ENCODE measurements at places on chromosomes 1 and 21.

DNA sequence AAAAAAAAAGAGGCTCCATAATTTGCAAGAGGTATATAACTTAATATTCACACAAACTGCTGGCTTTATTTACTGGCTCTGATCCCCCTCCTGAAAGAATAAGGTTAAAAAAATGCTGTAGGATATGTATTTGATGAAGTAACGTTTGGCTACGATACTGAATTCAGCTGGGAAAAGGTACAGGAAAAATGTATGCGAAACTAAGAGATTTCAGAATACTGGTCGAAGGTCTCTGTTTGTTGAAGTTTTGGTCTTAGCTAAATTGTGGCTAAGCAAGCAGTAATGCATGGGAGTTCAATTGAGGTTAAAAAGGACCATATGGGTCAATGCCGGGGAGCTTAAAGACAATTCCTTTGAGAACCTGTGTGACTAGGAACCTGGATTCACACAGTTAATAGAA, 355.5 kb upstream of the NCAM2 start:
- no peak for DNase-seq

GRCh38 chr1:59410457-59410856, 113.6 kb downstream of the FGGY start:
- no peak for DNase-seq

- DNase-seq, result no peak
Observed at GRCh38 chr21:32370998-32371766, 21.6 kb downstream of the URB1 start.

GRCh38 chr1:196546272-196547111, 61.7 kb downstream of the KCNT2 start:
- DNase-seq, result no peak

GRCh38 chr21:39951183-39952101, 84.2 kb downstream of the PCP4 start:
- DNase-seq, result no peak

GRCh38 chr1:63880958-63881576, 107.2 kb downstream of the ROR1 start:
- DNase-seq, result no peak

- DNase-seq, result no peak
Observed at GRCh38 chr21:17085707-17086106, 427.1 kb upstream of the CXADR start.

DNA sequence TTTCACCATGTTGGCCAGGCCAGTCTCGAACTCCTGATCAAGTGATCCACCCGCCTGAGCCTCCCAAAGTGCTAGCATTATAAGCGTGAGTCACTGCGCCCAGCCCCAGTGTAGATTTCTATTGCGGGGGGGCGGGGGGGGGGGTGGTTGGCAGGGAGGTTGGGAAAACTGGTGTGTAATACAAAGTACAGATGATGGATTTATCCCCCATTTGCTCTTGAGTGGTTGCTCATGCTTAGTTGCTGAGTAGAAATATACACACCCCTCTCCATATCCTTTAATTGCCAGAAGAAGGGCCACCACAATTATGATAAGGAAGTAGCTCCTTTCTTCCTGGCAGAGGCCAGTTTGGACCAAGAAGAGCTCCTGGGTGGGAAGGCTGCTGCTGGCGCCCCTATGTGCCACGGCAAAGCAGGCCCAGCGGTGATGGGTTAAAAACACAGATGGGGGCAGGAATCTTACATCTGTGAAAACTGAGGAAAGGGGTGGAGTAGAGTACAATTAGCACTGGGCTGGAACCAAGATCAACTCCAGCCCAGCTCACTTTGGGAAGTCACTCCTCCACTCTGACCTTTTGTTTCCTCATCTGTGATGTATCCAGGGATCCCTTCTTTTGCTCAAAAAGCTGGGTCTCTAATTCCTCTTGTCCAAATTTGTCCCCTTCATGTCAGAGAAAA, 55.2 kb downstream of the MRPL37 start:
- DNase-seq, result no peak

DNA sequence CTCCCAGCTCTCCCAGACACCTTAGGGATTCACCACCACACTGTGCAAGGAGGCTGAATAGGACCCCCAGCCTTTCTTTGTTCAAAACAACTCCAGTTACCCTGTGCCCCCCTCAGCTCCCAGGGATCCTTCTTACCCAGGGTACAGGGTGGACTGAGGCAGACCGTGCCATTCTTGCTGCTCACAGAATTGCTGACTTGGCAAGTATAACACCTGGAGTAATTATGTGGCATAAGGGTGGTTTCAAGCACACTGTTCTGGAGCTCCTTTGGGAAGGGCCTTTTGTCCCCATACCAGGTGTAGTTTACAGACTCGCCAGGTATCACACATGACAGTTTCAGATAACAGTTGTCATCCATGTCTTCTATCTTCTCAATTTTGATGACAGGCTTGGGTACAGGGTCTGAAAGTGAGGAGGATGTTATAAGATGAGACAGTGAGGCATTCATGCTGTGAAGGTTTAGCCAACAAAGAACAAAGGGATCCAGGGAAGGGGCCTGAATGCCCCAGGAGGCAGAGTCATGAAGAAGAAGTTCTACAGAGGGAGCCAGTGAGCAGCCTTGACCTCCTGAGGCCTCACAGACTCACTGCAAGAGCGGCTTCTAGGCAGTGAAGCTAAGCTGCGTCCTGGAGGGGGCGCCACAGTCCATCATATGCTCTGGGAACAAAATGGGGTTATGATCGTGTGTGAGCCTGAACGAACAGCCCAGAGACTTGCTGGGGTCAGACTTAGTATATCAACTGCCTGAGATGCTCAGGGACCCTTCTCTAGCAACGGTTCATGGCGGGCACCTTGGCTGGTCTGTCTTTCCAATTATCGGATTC, 30.3 kb downstream of the CD48 start:
- DNase-seq, result peak; percentile 78

- no peak for DNase-seq
Observed at GRCh38 chr1:58573705-58574591, 3.1 kb downstream of the TACSTD2 start.
